ENCODE measurements at places on chromosomes 6 and 20.

DNA sequence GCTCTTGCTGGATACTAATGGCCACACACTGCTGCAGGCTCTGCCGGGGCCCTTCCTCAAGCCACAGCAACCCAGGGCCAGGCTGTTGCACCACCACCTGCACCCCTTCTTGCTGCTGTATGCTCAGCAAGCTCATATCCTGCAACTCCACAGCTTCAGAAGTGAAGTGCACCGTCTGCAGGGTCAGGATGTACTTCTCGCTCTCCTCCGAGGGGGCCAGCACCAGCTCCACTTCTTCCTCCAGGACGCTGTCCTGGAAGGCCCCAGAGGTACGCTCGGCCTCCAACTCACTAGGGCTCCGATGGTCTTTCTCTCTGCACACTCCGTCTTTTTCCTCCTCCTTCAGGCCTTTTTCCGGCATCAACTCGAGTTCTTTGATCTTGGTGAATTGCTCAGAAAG, 1.2 kb downstream of the CTCFL start:
- DNase-seq, result no peak

- DNase-seq, result no peak
Measured at GRCh38 chr20:33985280-33985679, 8.4 kb upstream of the RALY start.

GRCh38 chr20:61251529-61252393, at the start of gene CDH4:
Gene CDH4 (plus strand): TSS chr20:61252261.
- DNase-seq, result no peak

DNA sequence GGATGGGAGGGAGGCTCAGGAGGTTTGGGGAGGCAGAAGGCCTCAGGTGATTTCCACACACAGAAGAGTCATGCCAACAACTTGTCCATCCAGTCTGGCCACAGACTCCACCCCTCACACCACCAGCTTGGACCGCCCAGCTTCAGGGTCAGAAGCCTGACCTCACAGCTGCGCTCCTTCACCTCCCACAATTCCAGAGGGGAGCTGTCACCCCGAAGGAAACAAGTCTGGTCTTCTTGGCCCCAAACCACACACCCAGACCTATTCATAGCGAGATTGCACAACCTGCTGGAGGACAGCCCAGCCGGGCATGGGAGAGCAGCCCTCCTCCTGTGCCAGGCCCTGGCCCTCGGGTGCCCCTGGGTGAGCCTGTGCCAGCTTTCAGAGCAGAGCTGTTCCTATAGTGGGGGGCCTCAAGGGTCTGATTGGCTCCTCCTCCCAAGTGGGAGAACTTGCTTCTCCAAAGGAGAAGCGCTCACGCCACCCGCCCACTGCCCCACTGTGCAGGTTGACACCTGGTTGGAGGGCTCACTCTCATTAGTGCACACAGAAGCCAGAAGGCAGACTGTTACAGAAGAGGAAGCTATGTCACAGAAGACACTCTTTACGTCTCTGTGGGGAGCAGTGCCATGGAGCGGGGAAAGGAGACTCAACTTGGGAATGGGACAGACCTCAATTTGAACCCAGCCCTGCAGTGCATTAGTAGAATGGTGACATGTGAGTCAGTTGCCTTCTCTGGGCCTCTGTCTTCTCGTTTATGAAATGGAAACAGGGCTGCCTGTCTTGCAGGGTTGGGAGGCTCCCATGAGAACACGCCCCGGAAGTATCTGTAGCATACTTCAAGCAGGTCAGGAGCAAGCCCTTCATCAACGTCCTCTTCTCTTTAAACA, 128.8 kb downstream of the FOXO3 start:
- no peak for DNase-seq

DNA sequence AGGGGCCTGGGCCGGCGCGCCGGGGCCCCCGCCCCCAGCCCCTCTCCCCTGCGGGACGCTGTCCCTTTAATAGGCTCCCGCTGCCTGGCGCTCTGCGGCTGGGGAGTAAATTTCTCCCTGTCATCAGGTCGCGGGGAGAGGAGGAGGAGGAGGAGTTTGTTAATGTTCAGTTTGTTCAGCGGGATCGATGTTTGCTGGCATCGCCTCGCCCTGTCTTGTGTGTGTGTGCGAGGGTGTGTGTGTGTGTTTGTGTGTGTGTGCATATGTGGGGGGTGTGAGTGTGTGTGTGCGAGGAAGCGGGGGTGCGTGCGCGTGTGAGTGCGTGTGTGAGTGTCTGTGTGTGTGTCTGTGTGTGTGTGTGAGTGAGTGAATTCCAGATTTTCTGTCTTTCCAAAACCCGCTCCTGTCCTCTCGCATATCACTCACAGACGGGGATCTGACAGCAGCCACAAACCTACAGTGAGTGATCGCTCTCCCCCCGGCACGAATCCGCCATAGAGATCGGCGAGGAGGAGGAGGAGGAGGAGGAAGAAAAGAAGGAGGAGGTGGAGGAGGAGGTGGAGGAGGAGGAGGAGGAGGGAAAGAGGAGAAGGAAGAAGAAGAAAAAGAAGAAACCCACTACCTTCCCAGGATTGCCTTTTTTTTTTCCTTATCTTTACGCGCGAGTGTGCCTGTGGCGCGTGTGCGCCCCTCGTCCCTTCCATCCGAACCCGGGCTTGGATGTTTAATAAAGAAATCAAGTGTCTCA, at the start of gene TSHZ2:
TSS of gene TSHZ2 (plus strand) at position 169 of the 748 bp plus-strand sequence. CDS start 936 bp downstream, outside the sequence.
- DNase-seq, result peak; percentile 45

- DNase-seq, result no peak
Measured at GRCh38 chr20:18288749-18289267, 481 bp downstream of the ZNF133 start.

GRCh38 chr6:158686311-158686710, 36.5 kb downstream of the SYTL3 start:
- DNase-seq, result no peak

- no peak for DNase-seq
Measured at GRCh38 chr20:19964289-19965265, 52.6 kb upstream of the NAA20 start.

GRCh38 chr6:158230967-158231550, 62.9 kb downstream of the GTF2H5 start:
- DNase-seq, result no peak

DNA sequence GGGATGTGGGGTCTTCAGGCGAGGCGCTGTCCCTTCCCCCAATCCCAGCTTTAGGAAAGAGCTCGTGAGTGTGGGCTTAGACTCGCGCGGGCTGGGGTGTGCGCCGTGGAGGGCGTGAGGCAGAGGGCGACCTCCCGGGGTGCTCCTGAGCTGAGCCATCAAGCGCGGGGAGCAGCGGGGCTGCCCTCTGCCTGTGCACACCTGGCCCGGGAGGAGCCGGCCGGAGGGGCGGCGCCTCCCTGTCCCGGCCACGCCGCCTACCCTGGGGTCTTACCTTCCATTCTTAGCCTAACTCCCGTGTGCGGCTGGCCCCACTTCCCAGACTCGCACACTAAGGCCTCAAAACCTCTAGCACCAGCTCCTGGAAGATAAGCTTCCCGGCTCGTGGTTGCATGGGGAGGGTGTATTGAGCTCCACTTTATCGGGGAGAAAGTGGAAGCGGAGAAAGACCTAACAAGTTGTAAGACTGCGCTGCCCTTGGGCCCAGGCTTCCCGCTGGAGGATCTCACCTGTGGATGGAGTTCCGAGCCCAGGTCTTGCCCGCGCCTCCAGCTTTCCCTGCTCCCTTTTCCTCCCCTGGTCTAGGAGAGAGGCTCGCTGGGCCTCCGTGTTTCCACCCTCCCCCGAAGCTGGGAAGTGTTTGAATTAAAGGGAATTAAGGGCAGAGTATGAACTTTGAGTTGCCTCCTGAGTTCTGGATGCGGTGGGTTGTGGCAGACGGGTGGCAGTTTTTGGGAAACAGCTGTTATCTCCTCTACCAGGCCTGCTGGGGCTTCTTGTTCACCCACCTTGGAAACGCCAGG, 1.2 kb downstream of the DNMT3B start:
- DNase-seq, result no peak

GRCh38 chr6:84416043-84416657, 188.7 kb upstream of the CEP162 start:
- no peak for DNase-seq

GRCh38 chr6:81531869-81532561, 220.5 kb downstream of the TENT5A start:
- DNase-seq, result no peak

DNA sequence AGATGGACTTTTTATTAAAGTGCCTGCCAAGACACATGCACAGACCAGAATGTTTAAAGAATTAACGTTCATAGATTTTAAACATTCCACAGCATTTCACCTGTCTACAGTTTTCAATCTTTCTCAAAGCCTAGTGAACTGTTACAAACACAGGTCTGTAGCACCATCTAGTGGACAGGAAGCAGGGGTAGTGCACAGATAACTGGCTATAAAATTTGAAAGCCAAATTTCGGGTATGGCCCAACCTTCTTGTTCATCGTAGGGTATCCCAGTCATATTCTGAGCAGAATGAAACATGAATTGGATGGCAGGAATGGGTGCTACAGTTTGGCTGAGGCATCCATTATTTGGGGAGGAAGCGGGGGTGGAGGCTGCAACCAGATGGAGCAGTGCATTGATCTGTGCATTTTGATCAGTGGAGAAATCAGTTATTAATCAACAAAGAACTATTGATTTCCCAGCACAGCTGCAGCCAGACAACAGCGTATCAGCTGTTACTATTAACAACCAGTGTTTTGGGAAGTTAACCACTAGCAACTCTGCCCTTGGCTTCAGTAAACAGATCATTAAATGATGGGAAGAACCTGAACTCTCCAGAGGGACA, 56.1 kb upstream of the B3GAT2 start:
- DNase-seq, result peak; percentile 20

GRCh38 chr6:43753570-43754183, 16.3 kb upstream of the VEGFA start:
- DNase-seq, result no peak

DNA sequence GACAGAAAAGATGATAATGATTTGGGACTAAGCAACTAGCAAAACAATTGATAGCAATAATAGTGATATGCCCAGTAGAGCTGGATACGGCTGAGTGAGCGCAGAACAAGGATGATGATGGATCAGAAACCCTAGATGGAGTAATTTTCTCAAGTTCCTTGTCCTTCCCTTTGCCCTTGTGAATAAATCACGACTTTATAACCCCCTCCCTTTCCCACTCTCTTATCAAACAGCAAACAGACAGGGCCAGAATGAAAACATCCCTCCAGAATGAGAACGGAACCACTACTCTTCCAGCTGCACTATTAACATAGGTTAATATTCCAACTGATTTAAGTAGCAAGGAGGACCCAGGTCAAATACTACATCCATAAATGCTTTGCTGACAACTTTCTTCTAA, 1.3 kb upstream of the MTFR2 start:
- no peak for DNase-seq

- no peak for DNase-seq
Measured at GRCh38 chr6:137776786-137777686, 90.0 kb upstream of the TNFAIP3 start.

DNA sequence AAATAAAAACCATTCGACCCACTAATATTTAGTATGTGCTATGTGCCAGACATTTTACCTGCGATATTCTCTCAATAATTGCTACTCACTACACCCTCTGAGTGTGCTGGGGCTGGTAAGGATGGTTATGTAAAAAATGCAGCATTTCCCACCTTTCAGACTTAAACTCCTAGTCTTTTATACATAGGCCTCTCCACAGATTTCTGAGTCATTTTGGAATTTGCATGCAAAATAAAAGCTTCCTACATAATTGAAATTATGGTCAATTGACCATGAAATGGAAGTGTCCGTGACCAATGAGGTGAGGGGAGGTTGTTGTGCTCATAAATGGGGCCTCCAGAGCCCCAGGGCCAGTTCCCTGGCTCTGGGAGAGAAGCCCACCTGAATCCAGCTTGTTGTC, 37.7 kb upstream of the MAFB start:
- no peak for DNase-seq

GRCh38 chr20:19897891-19898290, 119.3 kb upstream of the NAA20 start:
- no peak for DNase-seq

GRCh38 chr6:75171567-75171966, 34.3 kb downstream of the COL12A1 start:
- no peak for DNase-seq

All from activated CD4-positive, alpha-beta T cell treated with anti-CD3 and anti-CD28 coated beads, Interleukin-2, amount 50 U/mL, for 24 hours (primary cell).